ENCODE measurements at places on chromosomes 3 and 15. TPM values are rescaled to one million over a fixed set of nuclear protein-coding genes. Genes with fewer than 3 reads are reported as not detected.

ALDH1A2 gene
- 277 TPM for polyA plus RNA-seq

TMC3 gene
- polyA plus RNA-seq: 0.11 TPM

CDHR4 gene
- not detected for polyA plus RNA-seq

EID1 gene
- 389 TPM for polyA plus RNA-seq

LSAMP gene
- 12.4 TPM for polyA plus RNA-seq

NEDD4 gene
- polyA plus RNA-seq: 15.0 TPM

AHSG gene
- polyA plus RNA-seq: 0.56 TPM

FBXO45 gene
- 14.0 TPM for polyA plus RNA-seq
